ENCODE measurements at places on chromosomes 3 and 15.

GRCh38 chr3:177931346-177931745 lies 604.9 kb upstream of the KCNMB2 start:
- no peak for DNase-seq

- DNase-seq, result no peak
Measured at GRCh38 chr3:21889166-21889565, 138.2 kb upstream of the ZNF385D start.

- no peak for DNase-seq
Measured at GRCh38 chr3:58093574-58094195, 85.5 kb downstream of the FLNB start.

- DNase-seq, result no peak
Measured at GRCh38 chr3:46112984-46113383, 85.7 kb upstream of the XCR1 start.

DNA sequence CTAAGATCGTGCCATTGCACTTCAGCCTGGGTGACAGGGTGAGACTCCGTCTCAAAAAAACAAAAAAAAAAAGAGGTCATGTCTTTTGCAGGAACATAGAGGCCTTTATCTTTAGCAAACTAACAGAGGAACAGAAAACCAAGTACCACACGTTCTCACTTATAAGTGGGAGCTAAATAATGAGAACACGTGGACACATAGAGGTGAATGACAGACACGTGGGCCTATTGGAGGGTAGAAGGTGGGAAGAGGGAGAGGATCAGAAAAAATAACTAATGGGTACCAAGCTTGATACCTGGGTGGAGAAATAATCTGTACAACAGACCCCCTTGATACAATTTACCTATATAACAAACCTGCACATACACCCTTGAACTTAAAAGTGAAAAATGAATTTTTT lies 401.4 kb upstream of the NAALADL2 start:
- no peak for DNase-seq

GRCh38 chr15:33256874-33257273 lies 53.9 kb upstream of the RYR3 start:
- no peak for DNase-seq

DNA sequence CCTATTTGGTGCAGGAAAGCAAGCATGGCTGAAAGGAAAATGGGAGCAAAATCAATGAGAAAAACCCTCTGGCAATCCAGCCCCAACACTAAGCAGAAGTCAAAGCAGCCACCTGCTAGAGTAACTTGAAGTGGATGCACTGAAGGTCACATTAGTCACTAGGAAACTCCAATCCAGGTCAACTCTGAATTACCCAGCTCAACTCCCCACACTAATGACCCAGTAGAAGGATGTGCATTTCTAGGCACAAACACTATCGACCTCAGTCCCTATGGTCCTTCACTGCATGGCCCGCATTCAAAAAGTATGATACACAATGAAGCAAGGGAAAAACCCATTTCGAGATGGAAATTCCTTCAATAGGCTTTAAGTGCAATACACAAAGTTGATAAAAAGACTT lies 80.6 kb downstream of the RAD18 start:
- DNase-seq, result no peak
